ENCODE measurements at places on chromosomes 1 and 21. TPM values are rescaled to one million over a fixed set of nuclear protein-coding genes. Genes with fewer than 3 reads are reported as not detected.

DNA sequence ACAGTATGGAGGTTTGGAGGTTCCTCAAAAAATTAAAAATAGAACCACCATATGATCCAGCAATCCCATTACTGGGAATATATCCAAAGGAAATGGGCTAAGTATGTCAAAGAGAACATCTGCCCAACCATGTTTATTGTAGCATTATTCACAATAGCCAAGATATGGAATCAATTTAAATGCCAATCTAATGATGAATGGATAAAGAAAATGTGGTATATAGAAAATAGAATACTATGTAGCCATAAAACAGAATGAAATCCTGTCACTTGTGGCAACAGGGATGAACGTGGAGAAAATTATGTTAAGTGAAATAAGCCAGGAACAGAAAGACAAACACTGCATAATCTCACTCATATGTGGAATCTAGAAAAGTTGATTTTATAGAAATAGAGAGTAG is 201.7 kb upstream of the AJAP1 start:
- H3K4me1 ChIP-seq, result no peaks in the 10 kb centered on the region
- no peak for DNase-seq
- H3K27me3 ChIP-seq, result peaks cover 9% of the 10 kb centered on the region
- H3K4me3 ChIP-seq, result no peak overlapping the region
- H3K36me3 ChIP-seq, result no peaks in the 10 kb centered on the region

- no peaks in the 10 kb centered on the region for H3K4me1 ChIP-seq
- no peaks in the 10 kb centered on the region for H3K36me3 ChIP-seq
- H3K27ac ChIP-seq, result no peak overlapping the region
- peaks cover 8% of the 10 kb centered on the region for H3K27me3 ChIP-seq
- no peak for DNase-seq
- no peak overlapping the region for H3K4me3 ChIP-seq
These were observed 69.8 kb downstream of the TNR start for GRCh38 chr1:175673371-175674150.

- H3K27ac ChIP-seq, result no peak overlapping the region
- H3K36me3 ChIP-seq, result no peaks in the 10 kb centered on the region
- no peak overlapping the region for H3K4me3 ChIP-seq
- no peak for DNase-seq
These were observed 54.6 kb downstream of the WNT2B start for GRCh38 chr1:112563341-112563740.

DNA sequence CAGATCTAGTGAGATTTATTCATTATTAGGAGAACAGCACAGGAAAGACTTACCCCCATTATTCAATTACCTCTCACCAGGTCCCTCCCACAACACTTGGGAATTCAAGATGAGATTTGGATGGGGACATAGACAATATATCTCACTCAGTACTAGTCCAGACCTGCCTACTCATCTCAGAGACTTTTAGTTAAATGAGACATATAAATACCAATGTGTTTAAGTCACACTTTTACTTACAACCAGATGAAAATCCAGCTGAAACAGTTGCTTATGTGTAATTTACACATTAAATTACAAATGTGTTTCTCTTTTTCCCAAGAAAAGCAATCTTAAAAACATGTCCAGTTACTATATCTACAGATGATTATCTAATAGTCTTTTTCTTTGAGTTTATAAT is 1145.6 kb downstream of the KCNT2 start:
- H3K36me3 ChIP-seq, result no peaks in the 10 kb centered on the region
- no peaks in the 10 kb centered on the region for H3K27me3 ChIP-seq
- H3K4me1 ChIP-seq, result no peaks in the 10 kb centered on the region
- no peak for DNase-seq
- H3K27ac ChIP-seq, result no peak overlapping the region

- DNase-seq, result no peak
- no peak overlapping the region for H3K27ac ChIP-seq
- H3K36me3 ChIP-seq, result peaks cover 8% of the 10 kb centered on the region
- H3K4me1 ChIP-seq, result peaks cover 24% of the 10 kb centered on the region
These were observed 5.2 kb downstream of the TXLNA start for GRCh38 chr1:32184650-32185049.

DNA sequence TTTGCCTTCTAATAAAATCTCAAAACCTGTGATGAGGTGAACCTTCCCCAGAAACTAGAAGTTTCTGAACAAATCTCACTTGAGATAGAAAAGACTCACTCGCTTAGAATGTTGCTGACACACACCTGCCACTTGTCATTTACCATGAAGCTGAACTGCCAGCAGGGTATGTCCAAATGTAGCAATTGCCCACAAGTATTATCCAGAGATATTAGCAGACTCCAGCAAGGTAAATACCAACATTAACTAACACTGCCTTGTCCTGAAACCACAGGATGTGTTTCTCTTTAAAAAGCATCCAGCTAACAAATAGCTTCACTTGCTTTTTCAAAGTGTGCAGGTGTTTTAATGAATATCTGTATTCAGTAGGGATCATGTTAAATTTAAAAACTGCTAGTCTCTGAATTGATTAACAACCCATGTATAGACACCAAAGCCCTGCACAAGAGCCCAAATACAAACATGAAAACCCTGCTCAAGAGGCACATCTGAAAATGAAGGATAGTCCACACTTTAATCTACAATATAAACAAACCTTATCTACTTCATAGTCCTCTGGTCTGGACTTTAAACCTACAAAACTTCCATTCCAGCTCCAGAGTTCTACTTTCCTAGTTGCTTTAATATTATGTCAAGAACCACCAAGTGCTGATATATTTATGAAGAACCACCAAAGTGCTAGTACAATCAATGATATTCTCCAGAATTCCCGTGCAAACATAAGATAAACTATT is 19.3 kb downstream of the KRTAP8-1 start:
- H3K4me3 ChIP-seq, result no peak overlapping the region
- H3K4me1 ChIP-seq, result peaks cover 10% of the 10 kb centered on the region
- peak; percentile 5 for DNase-seq
- no peaks in the 10 kb centered on the region for H3K27me3 ChIP-seq
- peak overlapping the region; percentile 28 for H3K27ac ChIP-seq
- no peaks in the 10 kb centered on the region for H3K36me3 ChIP-seq

The RXFP4 gene
- total RNA-seq, result not detected
